ENCODE measurements at places on chromosomes 3 and 15.

DNA sequence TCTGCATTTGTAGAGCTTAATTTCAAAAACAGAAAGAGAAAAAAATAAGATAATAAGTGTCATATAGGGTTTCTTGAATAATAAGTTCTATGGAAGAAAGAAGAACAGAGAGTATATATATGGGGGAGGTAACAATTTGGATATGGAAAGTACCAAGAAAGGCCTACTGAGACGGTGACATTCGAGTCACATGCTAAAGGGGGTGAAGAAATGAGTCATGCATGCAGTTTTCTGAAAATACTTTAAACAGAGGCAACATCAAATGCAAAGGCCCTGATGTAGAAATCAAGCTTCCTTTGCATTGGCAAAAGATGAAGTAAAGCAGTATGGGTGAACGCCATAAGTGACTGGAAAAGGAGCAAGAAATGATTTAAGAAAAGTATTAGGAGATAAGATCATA lies 371.6 kb upstream of the ZNF385D start:
- no peak for DNase-seq

DNA sequence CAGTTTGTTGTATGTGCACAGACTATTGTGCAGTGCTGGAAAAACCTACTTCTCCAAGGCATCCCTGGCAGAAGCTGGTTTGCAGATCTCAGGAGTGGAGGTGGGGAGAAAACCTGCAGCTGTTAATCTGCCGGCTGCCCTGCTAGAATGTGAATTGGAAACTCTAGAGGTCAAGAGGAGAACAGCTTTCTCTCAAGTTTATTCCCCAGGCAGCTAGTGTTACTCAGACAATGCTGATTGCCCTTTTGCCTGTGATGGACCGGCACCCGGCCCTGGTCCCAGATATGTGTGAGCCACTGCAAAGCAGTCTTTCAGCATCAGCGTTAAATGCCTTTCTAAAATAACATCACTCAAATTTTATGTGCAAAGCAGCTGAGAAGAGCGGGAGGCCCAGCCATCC lies 129.7 kb upstream of the TPM1 start:
- peak; percentile 71 for DNase-seq

DNA sequence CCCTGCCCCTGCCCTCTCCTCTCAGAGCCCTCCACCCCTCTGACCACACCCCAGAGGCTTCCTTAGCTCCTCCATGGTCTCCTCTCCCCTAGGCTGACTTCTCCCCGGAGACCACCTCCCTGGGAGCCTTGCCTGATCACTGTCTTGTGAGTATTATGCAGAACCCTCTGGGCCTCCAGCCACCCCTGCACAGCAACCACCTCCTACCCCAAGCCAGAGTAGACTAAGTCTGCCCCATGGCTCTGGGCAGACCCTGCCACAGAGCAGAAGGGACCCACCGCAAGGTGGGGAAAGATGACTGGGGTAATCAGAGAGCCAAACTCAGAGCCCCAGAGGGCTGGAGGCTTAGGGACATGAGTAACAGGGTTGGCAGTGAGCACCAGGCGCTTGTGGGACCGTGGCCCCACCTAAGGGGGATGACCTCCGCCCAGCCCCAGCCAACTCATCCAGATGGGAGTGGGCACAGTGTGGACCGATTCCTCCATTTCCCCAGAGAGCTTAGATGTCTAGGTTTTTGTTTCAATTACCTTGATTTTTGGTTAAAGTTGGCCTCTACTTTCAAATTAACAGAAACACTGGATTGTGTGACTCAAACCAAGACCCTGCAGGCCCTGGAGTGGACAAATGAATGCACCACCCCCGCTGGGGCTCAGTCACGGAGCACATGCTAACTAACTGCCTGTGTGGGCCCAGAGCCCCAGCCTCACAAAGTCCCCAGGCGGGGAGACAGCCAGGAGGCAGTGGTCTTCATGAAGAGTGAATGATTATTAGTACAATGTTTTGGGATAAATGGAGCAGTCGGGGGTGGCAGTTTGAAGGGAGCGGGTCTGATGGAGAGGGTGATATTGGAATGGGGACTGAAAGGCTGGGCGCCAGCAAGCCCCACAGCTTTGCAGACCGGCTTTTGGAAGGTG lies 119.4 kb upstream of the PRR20G start:
- DNase-seq = peak; percentile 33

DNA sequence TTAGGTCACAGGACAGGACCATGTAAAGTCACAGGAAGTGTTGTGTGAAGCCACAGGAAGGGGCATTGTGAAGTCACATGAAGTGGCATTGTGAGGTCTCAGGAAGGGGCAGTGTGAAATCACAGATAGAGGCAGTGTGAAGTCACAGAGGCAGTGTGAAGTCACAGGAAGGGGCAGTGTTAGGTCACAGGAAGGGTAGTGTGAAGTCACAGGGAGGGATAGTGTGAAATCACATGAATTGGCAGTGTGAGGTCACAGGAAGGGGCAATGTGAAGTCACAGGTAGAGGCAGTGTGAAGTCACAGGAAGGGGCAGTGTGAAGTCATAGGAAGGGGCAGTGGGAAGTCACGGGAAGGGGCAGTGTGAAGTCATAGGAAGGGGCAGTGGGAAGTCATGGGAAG lies 37.9 kb downstream of the GASK1A start:
- no peak for DNase-seq

GRCh38 chr3:94071713-94072284 lies 8.9 kb downstream of the NSUN3 start:
- DNase-seq = no peak

GRCh38 chr3:190288836-190289235 lies 33.4 kb downstream of the CLDN1 start:
- DNase-seq = no peak

- no peak for DNase-seq
Observed at GRCh38 chr3:172061724-172062184, 22.4 kb downstream of the FNDC3B start.

DNA sequence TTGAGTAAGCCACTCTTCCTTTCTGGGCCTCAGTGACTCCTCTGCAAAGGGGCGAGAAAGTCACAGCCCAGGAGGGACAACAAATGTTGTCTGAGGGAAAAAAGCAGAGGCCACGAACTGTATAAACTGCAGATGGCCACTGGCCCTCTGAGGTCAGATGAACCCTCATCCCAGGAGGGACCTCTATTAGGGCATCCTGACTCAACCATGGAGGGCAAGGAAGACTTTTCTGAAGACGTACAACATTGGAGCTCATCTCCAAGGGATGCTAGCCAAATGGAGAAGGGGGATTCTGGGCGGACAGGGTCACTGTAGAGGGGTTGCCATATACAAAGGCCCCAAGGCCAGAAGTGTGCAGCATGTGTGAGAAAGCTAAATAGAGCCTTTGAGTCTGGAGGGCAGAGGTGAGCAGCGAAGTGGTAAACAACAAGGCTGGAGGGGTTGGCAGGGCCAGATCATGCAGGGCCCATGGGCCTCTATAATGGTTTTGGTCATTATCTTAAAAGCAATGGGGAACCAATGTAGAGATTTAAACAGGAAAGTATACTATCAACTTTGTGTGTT lies 16.7 kb downstream of the GRAMD2A start:
- peak; percentile 27 for DNase-seq

- DNase-seq = no peak
Observed at GRCh38 chr15:69940441-69941300, 157.0 kb downstream of the TLE3 start.

- peak; percentile 16 for DNase-seq
Observed at GRCh38 chr3:134054231-134054630, 24.5 kb upstream of the SLCO2A1 start.

DNA sequence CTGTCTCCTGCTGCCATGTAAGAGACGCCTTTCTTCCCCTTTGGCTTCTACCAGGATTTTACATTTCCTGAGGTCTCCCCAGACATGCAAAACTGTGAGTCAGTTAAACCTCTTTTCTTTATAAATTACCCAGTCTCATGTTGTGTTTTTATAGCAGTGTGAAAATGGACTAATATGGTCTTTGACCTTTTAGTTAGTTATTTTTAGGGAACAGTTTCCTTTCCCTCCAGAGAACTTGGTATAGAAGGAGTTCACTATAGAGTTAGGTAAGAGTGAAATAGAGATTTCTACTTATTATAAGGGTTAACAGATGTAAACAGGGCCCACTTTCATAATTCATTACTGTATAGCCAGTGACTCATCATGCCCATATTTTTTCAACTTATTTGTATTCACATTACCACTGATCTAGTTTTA lies 170.9 kb downstream of the UNC13C start:
- no peak for DNase-seq

All from endodermal cell (in vitro differentiated cells).